ENCODE measurements at places on chromosomes 3 and 15.
A peak's percentile ranks its signal among the peaks of the same experiment; 100 is the strongest.

DNA sequence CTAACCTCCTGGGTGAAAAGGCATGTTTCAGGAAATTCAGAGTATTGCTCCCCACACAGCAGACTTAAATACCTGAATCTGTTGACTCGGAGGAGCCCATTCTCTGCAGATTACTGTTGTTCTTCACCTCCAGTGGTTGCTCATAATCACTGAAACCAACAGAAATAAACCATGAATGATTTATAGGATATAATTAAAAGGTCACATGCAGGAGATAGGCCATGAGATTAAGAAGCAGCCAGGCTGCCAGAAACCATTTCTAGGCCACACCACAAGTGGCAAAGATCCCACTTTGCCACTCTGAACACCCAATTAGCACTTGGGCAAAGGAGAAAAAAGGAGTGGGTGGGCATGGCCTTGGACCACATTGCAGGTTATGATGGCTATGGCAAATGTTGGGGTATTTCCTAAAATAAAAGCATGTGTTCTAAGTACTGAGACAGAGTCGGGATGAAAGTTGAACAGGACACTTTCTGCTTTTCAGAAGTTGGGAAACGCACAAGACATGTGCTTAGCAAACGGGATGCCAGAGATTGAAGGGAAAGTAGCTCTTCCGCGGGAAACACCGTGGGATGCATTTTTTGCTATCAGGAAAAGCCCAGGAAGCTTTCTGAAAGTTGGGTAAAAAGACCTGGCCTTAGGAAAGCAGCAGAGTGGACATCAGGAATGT, 1.5 kb downstream of the CDC25A start:
- no peak for DNase-seq

- no peak for DNase-seq
Measured at GRCh38 chr3:125460233-125460632, 59.8 kb downstream of the SNX4 start.

GRCh38 chr15:45449916-45450867, 71.8 kb upstream of the GATM start:
- no peak for DNase-seq

GRCh38 chr3:17033516-17034168, 148.9 kb downstream of the PLCL2 start:
- DNase-seq = no peak

- no peak for DNase-seq
Measured at GRCh38 chr3:108150200-108150599, 59.4 kb upstream of the CD47 start.

- peak; percentile 80 for DNase-seq
Measured at GRCh38 chr3:139954146-139954860, 19.3 kb downstream of the CLSTN2 start.

DNA sequence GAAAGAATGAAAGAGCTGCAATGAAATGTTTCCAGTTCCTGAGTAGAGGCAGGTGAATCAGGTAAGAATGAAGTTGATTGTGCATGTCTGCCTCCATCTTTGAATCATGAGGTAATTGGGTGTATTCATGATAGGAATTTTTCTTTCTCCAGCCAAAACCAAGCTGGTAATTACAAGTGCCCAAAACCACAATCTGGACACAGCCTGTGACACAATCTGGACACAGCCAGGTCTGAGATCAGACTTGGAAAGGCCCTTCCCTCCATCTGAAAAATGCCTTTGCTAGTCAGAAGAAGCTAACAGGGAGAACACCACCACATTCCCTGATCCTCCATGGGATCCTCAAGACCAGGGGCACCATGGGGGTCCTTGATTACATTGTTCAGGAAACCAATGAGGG, 338.5 kb upstream of the THBS1 start:
- DNase-seq = no peak

- peak; percentile 16 for DNase-seq
Measured at GRCh38 chr3:107970993-107971580, 119.7 kb downstream of the CD47 start.

- DNase-seq = no peak
Measured at GRCh38 chr15:76953913-76954312, 22.4 kb downstream of the RCN2 start.

DNA sequence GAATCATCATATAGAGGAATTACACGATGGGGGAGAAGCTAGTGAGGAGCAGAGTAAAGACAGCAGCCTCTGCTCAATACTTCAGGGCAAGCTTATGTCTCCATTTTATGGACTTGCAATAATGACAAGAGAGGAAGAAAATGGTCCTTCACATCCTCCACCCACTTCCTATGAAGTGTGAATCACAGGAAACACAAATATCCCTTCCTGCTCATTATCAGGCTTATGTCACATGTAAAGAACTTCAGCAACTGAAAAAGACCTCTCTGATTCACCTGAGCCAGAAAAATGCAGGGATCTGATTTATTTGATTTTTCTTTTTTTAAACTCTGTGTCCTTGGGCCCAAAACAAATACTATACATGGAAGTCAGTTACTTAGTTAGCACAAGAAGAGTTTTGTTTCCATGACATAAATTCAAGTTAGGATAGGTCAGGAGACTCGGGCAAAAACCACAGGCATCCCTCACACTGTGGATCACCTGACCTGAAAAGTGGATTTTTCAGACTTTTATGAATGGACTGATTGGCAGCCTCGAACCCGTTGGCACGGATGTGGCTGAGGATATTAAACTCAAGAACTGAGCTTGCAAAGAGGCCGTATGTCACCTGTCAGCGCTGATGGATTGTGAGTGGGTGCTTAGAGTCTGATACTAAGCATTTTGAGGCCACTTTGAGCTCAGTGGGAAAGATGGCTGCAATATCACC, 620.8 kb upstream of the MDFIC2 start:
- DNase-seq = no peak
